Activated CD4-positive, alpha-beta T cell treated with anti-CD3 and anti-CD28 coated beads for 1 hour (primary cell): ENCODE measurements at places on chromosomes 6 and 20.

DNA sequence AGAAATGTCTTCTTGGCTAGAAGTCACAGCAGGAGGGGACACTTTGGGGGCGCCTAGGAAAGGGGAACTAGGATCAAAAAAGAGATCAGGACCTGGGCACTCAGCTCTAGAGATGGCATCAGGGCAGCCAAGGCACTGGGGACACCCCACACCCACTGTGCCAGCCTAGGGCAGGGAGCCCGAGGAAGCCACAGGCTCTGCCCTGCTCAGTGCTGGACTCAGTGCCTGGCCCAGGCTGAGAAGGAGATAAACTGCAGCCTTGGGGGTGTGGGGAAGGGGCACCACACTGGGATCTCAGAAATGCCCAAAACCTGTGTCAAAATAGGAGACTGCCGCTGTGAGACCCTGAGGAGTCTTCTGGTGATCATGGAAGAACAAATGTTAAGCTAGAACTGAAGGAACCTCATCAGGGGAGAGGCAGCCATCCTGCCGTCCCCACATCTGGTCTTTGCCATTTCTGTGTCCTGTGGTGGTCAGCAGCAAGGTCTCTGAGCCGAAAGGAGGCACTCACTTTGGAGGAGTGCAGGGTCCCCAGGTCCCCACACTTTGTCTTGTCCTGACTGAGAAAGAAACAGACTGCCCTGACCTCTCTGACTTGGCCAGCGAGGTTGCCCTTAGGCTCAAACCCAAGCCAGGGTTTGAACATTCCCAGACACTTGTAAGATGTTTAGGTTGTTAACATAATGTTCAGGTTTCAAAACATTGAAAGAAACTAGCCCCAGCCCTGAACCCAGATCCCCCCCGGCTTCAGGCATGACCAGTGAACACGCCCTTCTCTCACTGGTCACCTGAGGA, 2.3 kb downstream of the ARFRP1 start:
- DNase-seq, result no peak

DNA sequence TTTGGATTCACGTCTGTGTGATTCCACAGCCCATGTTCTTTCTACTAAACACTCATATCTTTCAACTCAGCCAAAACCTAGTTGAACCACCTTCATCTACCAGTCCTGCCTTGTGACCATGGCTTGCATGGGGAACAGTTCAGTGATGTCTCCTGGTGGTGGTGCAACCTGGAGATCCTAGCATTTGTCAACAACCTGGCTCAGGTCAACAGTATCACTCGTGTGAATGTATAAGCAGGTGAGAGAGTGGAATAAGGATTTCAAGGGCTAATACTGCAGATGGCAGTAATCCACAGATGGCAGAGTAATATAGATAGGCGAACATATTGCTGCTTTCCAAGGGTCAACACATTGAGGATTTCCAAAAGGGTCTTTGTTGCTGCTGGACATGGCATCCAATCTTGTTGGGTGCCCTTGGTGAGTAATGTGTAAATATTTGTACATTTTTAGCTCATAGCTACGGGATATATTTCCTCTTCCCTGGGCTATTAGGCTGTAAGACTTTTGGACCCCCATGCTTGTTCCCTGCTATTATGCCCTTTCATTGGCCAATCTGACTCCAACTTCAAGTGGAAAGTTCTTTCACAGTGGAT, 13.4 kb downstream of the PBOV1 start:
- DNase-seq, result no peak

- no peak for DNase-seq
Measured at GRCh38 chr20:22561965-22562577, 22.3 kb downstream of the FOXA2 start.

DNA sequence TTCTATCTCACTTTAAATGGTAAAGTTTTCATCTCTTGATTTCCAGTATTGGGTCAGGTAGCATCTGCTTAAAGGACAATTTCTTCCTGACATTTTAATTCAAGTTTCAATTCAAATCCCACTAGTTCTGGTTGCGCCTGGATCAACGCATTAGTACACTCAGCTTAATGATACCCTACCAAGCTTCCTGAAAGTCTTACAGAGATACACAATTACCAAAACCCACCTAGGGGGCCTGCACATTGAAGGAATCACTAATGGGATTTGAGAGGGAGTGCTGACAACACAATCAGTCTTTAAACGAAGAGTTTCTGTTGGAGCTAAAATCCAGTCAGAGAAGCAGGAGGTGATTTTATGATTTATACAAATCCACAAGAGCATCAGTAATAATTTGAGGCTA, 293.0 kb downstream of the PHF3 start:
- DNase-seq, result no peak

- no peak for DNase-seq
Measured at GRCh38 chr6:167479901-167480648, 155.2 kb downstream of the TTLL2 start.

DNA sequence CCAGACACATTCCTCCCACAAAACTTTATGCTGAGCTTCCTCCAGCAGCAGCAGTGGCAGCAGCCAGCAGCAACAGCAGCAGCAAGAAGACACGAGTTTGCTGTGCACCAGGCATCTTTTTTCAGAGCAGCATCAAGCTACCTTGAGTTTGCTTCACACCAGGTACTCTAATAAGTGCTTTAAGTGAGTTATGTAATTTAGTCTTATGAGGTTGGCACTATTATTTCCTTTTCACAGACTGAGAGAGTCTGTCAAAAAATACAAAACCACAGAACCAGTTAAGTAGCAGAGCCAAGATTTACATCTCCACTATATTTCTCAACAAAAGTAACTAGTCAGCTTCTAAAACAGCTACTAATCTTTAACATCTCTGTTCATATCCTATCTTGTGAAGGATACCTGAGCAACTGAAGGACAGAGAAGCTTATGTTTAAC, 23.7 kb downstream of the RANBP9 start:
- DNase-seq, result no peak

GRCh38 chr20:50056408-50056926, 56.5 kb downstream of the UBE2V1 start:
- DNase-seq, result no peak

DNA sequence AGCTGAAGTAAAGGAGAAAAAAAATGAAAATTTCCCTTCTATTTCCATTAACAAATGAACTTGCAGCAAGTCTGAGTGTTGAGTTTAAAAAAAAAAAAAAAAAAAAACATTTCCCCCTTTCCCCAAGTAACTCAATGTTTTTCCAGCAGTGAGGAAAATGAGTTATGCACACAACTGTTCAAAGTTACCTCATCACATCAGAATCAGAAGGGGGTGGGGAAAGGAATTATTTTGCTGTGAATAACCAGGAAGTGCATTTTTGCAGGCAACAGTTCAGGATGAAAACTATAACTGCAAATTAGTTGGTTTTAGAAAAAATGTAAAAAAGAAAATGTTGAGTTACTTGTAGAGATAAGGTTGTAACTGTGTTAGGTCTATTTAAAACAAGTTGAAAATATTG, 568.9 kb upstream of the CITED2 start:
- no peak for DNase-seq

GRCh38 chr6:39563566-39564311, 161.5 kb downstream of the KIF6 start:
- DNase-seq, result no peak

DNA sequence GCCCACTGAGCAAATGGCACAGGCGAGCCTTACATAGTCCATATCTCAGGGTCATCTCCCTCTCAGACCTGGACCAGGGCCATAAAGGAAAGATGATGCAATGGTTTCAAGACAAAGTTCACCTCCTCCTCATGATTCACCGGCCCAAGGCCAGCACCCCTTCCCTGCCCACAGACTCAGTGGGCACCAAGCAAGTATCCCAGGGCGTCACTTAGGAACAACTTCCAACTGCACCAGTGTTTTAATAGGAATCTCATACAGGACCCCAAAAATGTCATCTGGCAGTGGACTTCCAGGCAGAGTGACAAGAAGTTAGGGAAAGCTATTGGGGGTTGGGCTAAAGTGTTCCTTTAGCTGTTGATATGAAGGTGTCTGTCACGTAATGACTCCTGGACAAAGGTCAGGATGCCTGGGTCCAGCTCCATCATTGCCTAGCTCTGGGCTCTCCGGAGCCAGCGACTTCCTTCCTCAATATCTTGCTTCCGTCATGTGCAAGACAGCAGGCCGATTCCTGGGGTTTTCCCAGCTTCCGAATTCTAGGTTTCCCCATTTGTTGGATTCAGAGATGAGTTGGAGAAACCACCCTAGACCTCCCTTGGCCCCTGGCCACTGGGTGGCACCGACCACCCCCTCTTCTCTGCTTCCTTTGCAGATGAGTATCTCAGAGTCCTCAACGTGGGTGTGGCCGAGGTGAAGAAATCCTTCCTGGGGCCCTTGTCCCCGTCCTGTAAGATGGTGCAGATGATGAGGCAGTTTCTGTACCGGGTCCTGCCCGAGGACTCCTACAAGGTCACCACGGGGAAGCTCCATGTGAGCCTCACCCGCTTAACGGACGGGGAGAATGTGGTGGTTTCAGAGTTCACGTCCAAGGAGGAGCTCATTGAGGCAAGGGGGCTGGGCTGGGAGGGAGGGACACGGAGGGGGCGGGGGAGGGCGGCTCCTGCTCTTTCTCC, 21.1 kb downstream of the PNPLA1 start:
- DNase-seq, result no peak

DNA sequence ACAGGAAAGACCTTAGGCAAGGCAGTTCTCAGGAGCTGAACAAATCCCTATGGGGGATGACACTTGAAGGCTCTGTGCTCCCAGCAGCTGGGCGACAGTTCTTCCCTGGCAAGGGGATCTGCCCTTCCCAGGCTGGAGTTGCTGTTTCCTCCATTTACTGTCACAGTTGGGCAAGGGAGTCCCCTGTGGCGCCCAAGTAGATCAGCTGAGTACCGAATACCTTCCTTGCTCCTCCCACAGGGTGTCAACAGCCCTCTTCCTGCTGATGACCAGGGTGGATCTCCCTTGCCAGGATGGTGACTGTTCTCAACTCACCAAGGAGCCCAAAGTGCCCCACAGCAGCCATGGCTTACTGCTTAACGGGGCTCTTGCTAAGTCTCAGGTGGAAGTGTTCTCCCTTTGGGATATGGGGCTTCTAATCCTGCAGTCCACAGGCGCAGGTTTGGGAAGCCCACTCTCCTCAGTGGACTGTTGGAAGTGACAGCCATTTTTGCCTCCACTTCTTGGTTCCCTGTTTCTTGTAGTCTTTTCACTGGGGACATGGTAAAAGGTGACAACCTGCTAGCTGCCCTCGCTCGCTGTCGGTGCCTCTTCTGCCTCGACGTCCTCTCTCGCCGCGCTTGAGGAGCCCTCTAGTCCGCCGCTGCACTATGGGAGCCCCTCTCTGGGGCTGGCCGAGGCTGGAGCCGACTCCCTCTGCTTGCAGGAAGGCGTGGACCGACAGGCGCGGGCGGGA, 5.7 kb upstream of the PSMG4 start:
- DNase-seq, result no peak

- no peak for DNase-seq
Measured at GRCh38 chr20:58233881-58234528, 5.6 kb upstream of the ANKRD60 start.

GRCh38 chr6:77457720-77458349, 5.5 kb downstream of the HTR1B start:
- DNase-seq, result no peak

GRCh38 chr20:53642196-53643030, 48.8 kb upstream of the ZNF217 start:
- peak; percentile 13 for DNase-seq

DNA sequence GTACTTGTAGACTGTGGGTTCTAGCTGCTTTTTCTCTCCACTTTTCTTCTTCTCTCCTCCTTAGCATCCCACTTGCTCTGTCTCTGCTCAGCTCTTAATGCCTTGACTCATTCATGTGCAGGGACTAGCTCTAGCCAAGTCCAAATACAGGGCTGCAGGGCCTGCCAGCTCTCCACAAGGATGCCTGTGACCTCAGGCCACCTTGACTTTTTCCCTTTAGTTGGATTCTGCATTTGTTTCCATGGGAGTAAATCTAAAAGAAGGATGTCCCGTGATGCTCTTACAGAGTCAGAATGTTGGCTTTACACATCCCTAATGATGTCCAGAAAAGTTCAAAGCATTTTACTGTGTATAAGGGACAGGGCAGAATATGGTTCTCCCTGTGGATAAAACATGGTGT, 101.8 kb upstream of the PREP start:
- no peak for DNase-seq

DNA sequence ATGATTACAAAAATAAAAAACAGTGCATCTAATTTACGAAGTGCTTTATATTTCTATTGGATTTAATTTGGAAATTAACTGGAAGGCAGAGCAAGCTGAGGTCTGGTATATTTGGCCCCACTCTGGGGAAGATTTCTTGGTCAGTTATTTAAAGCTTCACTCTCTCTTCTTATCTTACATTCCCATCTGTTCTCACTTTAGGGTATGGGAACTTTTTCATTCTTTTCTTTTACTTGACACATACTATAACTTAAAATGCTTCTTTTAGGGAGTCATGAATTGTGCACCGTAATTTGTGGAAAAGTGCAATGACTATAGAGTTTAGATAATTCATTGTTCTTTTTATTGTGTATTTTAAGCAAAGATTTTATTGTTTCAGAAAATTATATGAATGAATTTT, 170.4 kb downstream of the BCKDHB start:
- no peak for DNase-seq

GRCh38 chr6:82712826-82713225, 349.2 kb downstream of the TPBG start:
- no peak for DNase-seq

DNA sequence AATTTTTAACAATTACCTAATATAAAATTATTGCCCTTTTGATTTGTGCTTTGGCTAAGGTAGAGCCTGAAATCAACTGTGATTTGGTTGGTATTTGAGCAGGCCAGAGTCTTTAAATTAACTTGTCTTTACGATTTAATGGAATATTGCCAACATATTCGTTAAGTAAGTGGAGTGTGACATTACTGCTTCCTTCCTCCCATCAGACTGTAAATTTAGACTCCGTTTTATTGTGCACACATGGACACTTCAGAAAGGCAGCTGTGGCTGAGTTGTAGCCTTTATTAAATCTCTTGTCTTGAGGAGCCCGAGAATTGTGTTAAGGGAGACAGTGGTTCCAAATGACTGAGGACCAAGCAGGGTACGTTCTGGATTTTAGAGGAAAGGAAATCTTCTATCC, 57.4 kb downstream of the CAP2 start:
- no peak for DNase-seq

- DNase-seq, result no peak
Measured at GRCh38 chr6:113209315-113209714, 647.8 kb upstream of the MARCKS start.

GRCh38 chr6:72825315-72825911, 203.5 kb downstream of the KCNQ5 start:
- DNase-seq, result no peak

GRCh38 chr20:46940616-46941015, 46.0 kb downstream of the EYA2 start:
- DNase-seq, result no peak
